AG04450 (cell line): ENCODE measurements at places on chromosomes 13 and 19. TPM values are rescaled to one million over a fixed set of nuclear protein-coding genes. Genes with fewer than 3 reads are reported as not detected.

DNA sequence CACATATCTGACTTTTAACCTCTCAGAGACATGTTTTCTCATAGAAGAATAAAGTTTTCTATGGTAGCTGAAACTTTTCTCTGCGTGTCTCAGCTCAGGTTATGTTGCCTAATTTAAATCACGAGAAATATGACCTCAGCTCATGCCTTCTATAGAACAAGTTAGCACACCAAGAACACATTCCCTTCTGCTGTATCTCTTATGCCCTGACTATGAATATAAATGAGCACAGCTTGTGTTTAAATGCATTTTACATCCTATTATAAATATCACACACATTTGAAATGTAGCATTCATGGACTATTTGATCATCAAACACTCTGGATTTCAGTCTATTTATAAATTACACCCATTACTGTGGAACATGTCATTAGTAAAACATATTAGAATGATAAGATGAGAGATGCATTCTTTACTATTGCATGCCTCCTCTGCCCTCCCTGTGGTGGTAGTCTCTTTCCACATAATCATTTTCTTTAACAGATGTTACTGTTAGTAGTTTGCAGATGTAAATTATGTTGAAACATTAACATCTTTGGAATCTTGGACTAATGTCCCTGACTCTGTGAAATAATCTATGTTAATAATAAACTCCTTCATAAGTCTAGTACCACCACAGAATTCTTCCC lies 2044.9 kb upstream of the PCDH20 start:
- DNase-seq = peak; percentile 8

- no peak for DNase-seq
Measured at GRCh38 chr13:92823059-92823458, 403.5 kb upstream of the GPC6 start.

Gene SLC6A16
- polyA plus RNA-seq = 1.5 and 1.6 TPM in 2 replicates

- no peak for DNase-seq
Measured at GRCh38 chr13:94602467-94602866, 810 bp downstream of the GPR180 start.

DNA sequence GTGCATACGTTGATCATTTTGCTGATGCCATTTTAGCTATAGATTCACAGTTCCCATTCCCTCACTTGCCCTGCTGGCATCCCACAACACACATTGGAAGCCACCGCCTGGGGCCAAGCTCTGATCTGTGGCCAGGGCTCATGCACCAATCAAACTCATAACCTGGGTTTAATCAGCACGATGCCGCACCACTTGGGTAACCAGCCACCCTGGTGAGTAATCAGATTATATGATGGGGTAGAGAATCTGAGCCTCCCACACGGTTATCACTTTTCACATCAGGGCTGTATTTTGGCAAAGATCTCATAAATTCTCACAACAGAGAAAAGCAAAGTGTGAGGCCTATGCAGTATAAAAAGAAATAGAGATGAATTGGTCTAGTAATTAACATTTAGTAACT lies 66.0 kb upstream of the TNFRSF19 start:
- DNase-seq = no peak

DNA sequence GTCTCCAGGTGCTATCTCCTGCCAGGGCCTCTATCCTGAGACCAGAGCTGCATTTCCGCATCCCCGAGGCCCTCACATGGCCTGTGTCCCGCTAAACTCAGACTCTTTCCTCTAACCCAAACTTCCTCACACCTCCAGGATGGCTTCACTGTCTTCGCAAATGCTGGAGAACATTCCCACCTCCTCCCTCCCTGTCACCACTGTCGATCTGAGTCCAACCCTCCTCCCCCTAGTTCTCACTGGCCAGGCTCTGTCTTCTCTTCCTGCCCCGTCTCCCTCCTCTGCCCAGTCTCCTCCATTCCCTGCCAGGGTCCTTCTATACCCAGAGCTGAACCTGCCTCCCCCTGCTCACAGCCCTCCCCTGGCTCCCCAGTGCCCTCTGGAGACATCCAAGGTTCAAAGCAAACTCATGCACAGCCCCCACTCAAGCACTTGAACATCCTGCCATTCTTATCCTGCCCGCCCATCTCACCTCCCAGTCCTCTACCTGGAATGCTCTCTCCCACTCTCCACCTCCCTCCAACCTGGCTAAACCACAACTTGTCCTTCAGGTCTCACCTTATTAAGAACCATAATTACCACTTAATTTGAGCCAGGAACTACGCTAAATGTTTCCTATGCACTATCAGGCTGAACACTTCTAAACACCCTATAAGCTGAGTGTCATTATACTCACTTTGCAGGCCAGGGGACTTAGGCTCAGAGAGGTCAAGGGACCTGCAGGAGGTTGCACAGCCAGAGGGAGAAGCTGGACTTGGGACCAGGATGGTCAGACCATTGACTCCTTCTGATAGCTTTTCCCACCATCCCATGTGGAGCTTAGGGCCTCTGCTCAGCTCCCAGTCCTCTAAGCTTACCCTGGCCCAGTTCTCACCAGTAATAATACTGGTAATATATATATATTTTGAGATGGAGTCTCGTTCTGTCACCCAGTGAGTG lies 961 bp upstream of the VSIG10L start:
- DNase-seq = no peak

Gene SYDE1
- polyA plus RNA-seq = 30.3 and 42.3 TPM in 2 replicates

DNA sequence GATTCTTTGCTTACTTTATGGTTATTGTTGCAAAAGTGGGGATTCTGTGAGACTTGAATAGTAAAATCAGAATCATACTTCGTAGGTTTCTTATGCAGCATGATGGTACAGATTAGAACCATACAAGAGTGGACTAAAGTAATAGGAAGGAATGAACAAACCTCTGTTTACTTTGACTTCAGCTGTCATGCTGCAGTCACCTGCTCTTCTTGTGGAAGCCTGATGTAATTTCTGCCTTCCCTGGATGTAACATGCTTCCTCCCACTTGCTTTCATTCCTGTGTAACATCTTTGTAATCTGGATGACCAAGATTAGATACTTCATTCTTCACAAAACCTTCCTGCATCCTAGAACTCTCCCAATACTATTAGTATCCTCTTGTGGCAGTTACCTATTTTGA lies 235.0 kb downstream of the PCCA start:
- no peak for DNase-seq

DNA sequence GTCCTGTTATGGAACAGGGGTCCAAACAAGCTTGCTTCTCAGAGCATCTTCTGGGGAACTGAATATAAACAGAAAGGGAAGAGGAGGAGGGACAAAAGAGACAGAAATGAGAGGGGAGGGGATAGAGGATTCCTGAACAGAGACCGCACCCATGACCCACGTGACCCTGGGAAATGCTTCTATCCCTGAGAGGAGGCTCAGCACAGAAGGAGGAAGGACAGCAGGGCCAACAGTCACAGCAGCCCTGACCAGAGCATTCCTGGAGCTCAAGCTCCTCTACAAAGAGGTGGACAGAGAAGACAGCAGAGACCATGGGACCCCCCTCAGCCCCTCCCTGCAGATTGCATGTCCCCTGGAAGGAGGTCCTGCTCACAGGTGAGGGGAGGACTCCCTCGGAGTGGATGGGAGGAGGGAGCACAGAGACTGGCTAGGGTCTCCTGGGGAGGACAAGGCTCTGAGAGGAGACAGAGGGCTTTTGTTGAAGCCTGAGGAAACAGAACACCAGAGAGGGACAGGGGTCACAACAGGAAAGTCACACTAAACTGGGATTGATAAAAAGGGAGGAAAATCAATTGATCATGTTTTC lies at the start of gene CEACAM6:
Gene CEACAM6, plus strand, starts transcription at position 203 of the 586 bp plus-strand sequence. Its CDS starts 109 bp downstream, at position 312.
- DNase-seq = no peak

DNA sequence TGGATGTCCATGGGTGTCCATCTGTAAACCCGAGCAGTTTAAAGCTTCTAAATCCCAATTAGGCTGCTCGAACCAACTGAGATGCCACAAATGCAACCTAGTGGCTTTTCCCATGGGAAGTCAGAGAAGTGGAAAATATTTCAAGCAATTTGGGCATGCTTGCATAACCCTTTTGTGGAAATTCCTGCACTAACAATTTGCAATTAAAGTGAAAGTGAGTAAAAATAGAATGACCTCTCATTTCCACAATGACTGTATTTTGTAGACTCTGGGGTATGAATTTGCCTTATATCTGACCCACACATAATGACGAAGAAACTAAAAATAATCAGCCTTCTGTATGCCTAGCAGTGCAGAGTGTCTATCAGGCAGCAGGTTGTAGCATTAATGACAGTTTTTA lies 91.8 kb upstream of the TSC22D1 start:
- no peak for DNase-seq

GRCh38 chr13:50969691-50970090 lies 60.1 kb downstream of the RNASEH2B start:
- DNase-seq = no peak

DNA sequence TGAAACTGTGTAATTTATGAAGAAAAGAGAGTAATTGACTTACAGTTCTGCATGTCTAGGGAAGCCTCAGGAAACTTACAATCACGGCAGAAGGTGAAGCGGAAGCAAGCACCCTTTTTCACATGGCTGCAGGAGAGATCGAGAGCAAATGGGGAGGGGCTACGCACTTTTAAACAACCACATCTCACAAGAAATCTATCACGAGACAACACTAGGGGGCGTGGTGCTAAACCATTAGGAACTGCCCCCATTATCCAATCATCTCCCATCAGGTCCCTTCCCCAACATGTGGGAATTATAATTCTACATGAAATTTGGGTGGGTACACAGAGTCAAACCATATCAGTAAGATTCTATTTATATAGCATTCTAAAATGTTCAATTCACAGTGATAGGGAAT lies 114.8 kb upstream of the TRPC4 start:
- no peak for DNase-seq

Gene NEK5
- 0.04 TPM in 2 replicates for polyA plus RNA-seq

GRCh38 chr19:2538096-2538757 lies 62.3 kb downstream of the GADD45B start:
- no peak for DNase-seq

DNA sequence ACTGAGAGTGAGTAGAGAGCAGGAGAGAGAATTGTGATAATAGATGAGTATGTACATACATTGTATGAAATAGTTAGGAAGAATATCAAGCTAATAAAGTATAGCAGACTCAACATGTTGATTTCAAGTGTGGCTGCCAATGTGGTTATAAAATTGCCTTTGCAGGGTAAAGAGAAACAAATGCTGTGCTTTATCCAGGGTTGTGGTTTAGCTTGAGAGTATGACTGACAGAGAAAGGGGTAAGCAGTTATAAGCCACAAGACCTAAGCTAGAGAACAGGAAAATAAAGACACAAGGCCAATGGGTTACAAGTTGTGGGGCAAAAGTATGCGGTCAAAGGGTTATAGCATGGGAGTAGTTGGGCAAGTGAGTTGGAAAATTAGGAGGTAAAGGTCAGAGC lies 1217.5 kb downstream of the DIAPH3 start:
- no peak for DNase-seq

DNA sequence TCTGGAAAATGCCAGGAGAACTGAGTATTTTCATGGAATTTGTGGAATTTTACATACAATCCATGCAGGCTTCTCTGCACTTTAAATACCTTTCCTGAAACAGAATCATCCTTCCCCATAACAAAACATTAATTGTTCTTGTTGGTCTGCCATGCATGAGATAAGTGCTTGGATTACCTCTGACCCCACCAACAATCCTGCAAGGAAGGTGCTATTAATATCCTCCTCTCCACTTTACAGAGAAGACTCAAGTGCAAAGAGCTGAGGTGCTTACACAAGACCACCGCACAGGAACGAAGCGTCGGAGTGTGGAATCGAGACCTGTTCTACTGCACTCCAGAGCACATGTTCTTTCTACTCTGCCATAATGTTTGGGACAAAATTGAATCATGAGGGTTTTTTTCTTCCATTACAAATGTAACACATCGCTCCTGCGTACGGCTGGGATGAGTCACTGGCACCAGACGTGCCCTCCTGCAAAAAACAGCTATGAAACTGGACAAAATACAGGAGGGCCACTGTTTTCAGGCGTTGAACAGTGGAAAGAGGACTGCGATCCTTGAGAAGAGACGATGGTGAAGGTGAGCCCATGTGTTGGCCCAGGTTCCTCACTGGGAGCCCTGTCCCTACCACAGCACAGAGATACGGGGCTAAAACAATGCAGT lies 12.9 kb upstream of the LRRC4B start:
- DNase-seq = no peak

GRCh38 chr13:28475916-28476725 lies 18.8 kb downstream of the FLT1 start:
- peak; percentile 61 for DNase-seq
